ENCODE measurements at places on chromosomes 2 and 18. TPM values are rescaled to one million over a fixed set of nuclear protein-coding genes. Genes with fewer than 3 reads are reported as not detected.

The SALL3 gene
- 0.05 TPM for total RNA-seq

The MERTK gene
- total RNA-seq, result 25.0 TPM

The CD207 gene
- total RNA-seq, result not detected

The WNT10A gene
- under 0.01 TPM for total RNA-seq

The RAPGEF4 gene
- 30.5 TPM for total RNA-seq

The MOGAT1 gene
- not detected for total RNA-seq
